Activated CD4-positive, alpha-beta T cell treated with anti-CD3 and anti-CD28 coated beads, Interleukin-2, amount 10 ng/mL, durations not matched to agents 24 days and 14 days (primary cell): ENCODE measurements at places on chromosomes 3 and 15.
A peak's percentile ranks its signal among the peaks of the same experiment; 100 is the strongest.

- DNase-seq = peak; percentile 79
These were observed 17.8 kb upstream of the ERICH6 start for GRCh38 chr3:150721285-150722130.

GRCh38 chr3:184629555-184630160 lies 68.1 kb downstream of the EPHB3 start:
- DNase-seq = no peak

DNA sequence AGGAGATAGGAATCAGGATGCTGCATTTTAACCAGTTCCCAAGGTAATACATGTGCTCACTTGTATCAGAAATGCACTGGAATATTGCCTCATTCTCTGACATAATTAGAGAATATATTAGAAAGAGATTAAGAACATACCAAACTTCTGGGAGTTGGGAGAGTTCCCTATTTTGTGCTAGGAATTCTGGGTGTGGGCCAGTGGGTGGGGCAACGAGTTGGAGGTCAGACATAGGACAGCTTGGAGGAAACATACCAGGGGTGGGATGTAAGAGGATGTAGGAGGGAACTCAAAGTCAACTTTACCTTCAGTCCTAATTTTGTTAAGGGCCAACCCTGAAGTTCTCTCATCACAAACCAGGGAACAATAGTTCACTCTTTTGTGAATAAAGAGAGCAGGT lies 83.6 kb downstream of the SLC7A14 start:
- no peak for DNase-seq

GRCh38 chr3:10602271-10602670 lies 96.9 kb upstream of the ATP2B2 start:
- no peak for DNase-seq

- DNase-seq = no peak
These were observed 39.6 kb downstream of the GPR156 start for GRCh38 chr3:120245386-120245785.

GRCh38 chr3:32077260-32078084 lies 28.9 kb upstream of the GPD1L start:
- DNase-seq = no peak

- DNase-seq = peak; percentile 60
These were observed 28.0 kb upstream of the GABRA5 start for GRCh38 chr15:26838742-26839460.

GRCh38 chr3:19931767-19932188 lies 2.2 kb downstream of the EFHB start:
- DNase-seq = no peak

- DNase-seq = no peak
These were observed 127.5 kb downstream of the MEGF11 start for GRCh38 chr15:66126031-66126441.

- DNase-seq = no peak
These were observed 75.6 kb upstream of the ADPGK start for GRCh38 chr15:72859017-72859756.

DNA sequence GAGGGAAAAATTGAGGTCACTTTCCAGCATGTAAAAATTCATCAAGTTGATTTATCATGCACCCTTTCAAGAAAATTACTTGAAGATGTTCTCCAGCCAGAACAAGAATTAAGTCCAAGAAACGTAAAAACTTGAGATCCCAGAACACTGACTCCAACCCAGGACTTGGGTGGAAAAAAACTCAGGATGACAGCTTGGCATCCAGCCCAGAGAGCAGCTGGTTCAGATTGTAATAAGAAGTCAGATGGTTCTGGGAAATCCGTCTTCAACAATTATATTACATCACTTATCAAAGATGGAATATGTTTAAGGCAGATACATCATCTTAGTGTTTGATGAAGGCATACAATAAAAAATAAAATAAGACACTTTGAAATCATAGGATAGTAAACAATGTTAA lies 23.0 kb upstream of the DNAJC13 start:
- no peak for DNase-seq

DNA sequence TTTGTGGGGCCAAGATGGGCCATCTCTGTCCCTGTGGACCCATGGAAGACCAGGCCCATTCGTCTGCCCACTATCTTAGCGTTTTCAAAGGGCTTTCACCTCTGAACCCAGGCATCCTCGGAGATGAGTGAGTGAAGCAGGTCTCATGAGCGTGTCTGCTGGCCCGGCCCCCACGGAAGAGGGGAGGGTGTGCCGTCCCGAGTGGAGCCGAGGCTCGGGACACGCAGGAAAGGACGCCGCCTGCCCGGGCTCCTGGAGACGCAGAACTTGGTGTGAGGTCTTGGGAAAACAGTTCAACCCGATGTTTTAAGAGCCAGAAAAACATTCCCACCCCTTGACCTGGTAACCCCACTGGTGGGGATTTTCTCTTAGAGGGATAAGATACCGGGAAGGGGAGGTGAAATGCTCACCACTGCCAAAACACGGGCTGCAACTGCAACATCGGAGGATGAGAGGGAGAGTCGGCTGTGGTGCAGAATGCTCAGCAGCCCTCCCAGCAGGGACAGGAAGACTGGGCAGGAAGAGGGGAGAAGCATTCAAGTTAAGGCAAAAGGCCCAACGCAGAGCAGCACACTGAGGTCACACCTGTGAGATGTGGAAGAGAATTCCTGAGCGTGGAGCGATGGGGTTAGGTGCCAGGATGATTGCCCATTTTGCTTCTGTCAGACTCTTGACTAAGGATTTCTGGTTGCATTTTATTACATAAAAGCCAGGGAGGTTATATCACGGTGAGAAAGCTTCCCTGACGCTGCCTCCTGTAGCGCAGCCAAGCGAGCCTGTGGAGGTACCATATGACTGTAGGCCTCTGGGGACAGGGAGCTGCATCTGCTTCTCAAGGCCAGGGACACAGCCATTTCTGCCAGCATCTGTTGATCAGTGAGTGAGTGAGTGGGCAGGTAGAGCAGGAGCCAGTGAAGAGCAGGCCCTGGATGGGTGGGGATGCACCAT lies 14.1 kb upstream of the STAB1 start:
- DNase-seq = no peak

- no peak for DNase-seq
These were observed 13.6 kb downstream of the TMOD3 start for GRCh38 chr15:51842852-51843737.

DNA sequence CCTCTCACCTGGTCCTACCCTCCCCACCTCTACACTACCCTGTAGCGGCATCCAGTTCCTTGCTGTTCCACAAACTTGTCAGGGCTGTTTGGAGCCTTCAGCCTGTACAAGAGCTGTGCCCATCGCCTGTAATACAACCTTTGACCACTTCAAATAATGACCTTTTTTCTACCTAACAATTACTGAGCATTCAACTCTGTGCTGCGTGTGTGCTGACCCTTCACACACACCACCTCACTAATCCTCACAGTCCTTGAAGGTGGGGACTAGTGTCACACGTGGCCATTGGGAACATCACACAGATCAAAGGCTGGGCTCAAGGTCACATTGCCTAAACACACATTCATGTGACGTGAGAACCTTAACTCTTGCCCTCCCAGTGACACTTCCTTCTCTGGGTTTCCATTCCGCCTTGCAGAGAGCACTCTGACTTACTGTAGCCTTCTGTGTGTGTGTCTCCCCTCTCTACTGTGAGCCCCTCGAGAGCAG lies 3.1 kb downstream of the C3orf20 start:
- no peak for DNase-seq

- no peak for DNase-seq
These were observed 140.0 kb upstream of the CBLB start for GRCh38 chr3:106008766-106009165.

DNA sequence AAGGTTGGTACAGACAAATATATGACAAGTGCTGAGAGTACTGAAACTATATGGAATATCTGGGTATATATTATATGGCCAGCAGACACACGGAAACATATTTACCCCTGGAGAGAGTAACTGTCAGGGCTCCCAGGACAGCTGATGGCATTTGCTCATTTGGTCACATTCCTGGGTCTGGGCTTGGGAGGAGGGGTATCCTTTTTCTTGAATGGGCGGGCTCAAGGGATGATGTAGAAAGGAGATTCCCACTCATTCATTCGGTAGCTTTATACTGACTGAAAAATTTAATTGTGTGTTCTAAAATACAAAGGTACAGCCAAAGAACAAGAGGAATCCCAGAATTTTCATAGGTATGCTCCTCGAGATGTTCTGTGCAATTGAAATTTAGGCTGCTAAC lies 131.0 kb downstream of the KCNAB1 start:
- no peak for DNase-seq
